HCT116 (cell line): ENCODE measurements at places on chromosomes 12 and 14.
A peak's percentile ranks its signal among the peaks of the same experiment; 100 is the strongest.

GRCh38 chr14:25010471-25010870 lies 39.5 kb downstream of the STXBP6 start:
- DNase-seq = no peak

- DNase-seq = no peak
Observed at GRCh38 chr14:91138511-91139359, 24.9 kb downstream of the DGLUCY start.

DNA sequence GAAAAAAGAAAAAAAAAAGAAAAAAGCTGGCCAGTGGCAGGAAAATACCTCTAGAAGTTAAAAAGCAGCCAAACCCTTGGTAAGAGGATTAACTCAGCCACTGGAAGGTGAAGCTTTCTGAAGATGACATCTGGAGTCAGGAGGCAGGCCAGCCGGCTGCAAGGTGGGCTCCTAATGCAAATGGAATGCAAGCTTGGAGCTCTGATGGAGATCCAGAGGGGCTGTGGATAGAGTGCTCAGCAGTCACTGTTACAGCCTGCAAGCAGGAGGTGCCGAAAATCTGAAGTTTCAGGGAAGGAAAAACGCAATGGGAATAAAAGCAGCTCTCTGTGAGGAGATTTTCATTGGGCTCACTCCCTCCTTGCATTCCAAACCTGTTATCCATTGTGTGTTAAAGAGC lies 41.0 kb downstream of the GSC start:
- DNase-seq = no peak

- DNase-seq = peak; percentile 47
Observed at GRCh38 chr14:22650960-22651521, 6.9 kb upstream of the OR6J1 start.

GRCh38 chr12:62267480-62267879 lies 7.3 kb downstream of the USP15 start:
- DNase-seq = no peak

DNA sequence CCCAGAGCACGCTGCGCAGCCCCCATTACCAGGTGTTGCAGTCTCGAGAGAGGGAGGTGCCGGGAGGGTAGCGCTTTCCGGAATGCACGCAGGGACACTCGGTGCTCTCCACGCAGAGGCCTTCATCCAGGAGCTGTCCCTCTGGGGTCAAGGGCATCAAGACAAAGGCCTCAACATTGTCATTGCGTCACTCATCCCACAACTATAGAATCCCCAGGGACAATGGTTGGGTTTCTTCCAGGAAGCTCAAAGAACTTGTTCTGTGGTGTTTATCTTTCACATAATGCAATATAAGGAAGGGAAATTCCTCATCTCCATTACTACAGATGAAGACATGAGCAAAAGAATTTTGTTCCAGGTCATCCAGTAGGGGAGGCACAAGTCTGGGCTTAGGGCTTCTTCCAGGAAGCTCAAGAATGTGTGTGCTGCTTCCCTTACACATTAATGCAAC lies 52.1 kb downstream of the VWF start:
- DNase-seq = no peak

GRCh38 chr12:113328368-113328889 lies 6.5 kb downstream of the SLC8B1 start:
- no peak for DNase-seq

DNA sequence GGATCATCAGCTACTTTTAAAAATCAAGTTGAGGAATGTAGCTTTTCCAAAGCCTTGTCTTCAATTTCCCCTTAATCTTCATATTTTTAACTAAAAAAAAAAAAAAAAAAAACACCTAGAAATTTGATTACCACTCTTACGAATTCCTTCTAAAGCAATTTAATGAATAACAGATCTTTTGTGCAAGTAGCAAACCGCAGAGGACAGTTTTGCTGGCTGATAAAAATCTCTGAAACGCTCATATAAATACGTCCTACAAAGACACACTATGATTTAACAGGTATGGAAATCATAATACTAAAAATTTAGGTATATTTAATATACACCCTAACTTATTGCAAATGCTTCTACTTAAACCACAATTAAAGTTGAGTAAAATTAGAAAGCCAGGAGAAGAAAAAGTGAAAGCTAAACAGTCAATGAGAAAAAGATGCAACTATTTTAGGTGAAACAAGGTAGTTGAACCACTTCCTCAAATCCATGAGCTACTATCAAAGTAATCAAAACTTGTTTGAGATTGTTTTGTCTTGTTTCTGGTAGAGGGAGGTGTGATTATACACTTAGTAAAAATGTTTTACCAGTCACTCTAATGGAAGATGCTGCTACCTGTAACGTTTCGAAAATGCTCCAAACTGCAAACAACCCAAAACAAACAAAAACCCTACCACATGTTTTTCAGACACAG lies 2.2 kb downstream of the PAWR start:
- DNase-seq = no peak

- DNase-seq = peak; percentile 44
Observed at GRCh38 chr14:24481622-24482324, 26.3 kb downstream of the CMA1 start.

GRCh38 chr12:125269276-125269675 lies 204.0 kb downstream of the AACS start:
- DNase-seq = no peak

GRCh38 chr14:68772761-68773381 lies 20.0 kb downstream of the ZFP36L1 start:
- no peak for DNase-seq

GRCh38 chr14:60487211-60487610 lies 1.3 kb upstream of the C14orf39 start:
- DNase-seq = no peak

DNA sequence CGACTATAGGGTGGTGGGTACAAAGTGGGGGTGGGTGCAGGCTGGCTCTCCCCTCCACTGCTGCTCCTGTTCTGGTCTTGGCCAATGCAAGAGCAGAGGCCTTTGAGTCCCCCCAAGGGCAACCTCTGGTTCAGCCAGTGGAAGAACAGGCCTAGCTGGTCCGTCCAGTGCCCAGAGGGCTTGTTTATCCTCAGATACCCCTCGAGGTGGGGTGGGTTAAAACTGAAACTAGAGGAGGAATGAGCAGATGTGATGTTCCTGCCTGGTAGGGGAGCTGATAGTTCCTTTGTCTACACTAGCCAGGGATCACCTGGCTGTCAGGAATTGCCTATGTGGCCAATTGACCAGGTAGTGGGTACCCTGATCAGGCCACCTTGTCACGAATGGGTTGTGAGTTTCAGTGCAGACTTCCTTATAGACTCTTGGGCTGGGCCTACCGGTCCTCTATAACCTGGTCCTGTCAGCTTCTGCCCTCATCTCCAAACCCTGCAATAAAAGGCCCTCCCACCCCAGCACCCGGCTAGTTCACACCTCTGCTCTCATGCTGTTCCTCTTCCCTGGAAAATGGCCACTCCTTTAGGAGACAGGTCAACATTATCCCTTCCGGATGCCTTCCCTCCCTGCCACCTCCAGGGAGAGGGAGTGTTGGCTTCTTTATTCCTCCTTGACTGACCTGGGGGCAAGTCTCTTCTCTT lies 10.7 kb upstream of the HSP90AA1 start:
- no peak for DNase-seq

DNA sequence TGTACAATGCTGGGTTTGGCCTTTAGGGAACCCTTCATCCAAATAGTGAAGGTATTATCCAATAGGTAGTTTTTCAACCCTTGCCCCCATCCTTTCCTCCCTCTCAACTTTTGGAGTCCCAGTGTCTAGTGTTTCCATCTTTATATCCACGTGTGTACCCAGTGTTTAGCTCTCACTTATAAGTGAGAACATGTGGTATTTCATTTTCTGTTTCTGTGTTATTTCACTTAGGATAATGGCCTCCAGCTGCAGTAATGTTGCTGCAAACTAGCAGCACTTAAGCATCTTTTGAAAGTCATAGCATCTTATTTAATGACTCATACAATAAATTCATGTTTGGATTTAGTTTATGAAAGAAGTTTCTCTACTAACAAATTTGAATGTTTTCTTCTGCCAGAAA lies 442.5 kb downstream of the NELL2 start:
- no peak for DNase-seq
